Fibroblast of skin of left biceps (primary cell): ENCODE measurements at places on chromosomes 2 and 18.

GRCh38 chr2:205563646-205564045, 118.7 kb upstream of the NRP2 start:
- DNase-seq, result no peak

DNA sequence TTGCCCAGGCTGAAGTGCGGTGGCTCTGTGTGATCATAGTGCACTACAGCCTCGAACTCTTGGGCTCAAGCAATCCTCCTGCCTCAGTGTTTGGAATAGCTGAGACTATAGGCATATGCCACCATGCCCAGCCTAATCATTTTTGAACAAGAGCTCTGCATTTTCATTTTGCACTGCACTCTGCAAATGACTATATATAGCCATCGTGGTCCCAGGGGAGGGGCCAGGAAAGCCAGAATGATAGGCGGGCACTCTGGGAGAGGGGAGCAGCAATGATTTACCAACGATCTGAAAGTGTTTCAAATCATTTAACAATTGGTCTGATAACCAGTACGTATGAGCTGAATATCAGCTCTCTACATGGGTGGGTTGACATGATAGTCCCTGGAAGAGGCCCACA, 22.3 kb upstream of the ST3GAL5 start:
- no peak for DNase-seq

DNA sequence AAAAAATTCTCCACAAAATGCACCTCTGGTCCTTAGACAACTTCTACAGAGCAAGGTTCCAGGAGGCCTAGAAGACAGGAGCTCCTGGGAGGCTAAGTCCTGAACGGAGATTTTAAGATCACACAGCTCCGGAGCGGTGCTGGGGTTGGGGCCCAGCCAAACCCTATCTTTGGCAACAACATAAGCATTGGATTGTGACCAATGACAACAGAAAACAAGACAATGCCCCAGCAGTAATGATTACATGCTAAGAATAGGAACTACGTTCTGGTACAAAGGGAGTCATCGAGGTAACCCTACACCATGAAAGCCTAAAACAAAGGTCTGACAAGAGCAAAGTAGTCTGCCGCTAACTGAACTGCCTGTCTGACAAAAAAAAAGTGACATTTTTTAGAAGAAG, 171.2 kb downstream of the CMPK2 start:
- no peak for DNase-seq

DNA sequence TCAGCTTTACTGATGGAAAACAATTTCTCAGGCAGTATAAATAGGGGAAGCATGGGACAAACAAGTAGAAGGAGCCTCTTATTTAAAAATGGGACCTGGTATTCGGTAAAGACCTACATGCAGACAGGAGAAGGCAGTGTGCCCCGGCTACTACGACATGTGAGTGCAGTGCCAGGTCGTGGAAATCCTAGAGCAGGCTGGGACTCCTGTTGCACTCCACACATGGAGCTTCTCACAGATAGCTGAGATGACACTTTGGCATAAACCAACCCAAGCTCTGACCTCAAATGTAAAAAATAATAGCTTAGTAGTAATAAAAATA, 885 bp upstream of the DSEL start:
- DNase-seq, result no peak
